ENCODE measurements at places on chromosomes 7 and 10.

DNA sequence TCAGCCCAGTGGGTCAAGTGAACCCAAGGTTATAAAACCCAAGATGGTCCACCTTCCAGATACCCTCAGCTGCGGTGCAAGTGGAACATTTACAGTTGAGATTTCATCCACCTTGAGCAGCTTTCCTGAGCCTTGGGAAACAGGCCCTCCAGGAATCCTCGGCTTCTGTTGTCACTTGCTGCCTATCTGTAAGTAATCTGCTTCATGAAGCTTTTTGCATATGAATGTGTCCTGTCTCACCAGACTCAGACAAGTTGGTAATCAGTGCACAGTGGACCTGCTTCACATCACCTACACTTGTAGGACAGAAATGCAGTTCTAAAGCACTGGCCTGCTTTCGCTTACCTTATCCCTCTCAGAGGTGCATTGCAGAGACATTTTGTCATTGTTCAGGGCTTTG, 80.3 kb downstream of the FAM185A start:
- no peak for DNase-seq

DNA sequence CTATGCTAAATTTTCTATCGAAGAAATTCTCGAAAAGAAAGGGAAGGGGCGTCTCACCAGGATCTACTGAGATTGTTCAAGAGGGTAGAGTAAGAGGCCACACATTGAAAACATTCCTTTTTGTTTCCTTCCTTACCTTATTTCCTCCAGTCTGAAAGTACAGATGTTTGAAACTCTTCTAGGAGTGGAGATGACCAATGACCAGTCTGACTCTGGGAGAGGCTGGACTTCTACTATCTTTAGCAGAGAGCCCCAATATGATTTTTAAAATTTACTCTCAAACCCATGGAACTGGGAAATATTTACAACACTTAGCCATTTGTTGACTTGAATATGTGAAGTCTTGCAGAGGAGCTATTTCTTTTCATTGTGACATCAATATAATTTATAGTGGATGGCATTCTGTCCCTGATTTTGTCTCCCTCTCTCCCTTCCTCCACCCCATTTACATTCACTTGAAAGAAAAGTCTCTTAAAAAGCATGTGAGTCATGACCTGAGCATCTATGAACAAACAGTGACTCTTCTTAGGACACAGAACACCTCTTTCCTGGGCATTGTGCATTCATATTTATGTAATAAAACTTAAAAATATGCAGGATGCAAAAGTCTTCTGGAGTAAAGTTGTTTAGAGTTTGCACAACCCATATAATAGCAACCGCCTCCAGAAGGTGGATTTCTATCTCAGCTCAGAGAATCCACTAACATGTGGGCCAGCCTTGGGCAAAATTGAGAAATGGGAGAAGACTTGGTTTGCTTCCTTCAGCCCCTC, 31.2 kb upstream of the BMPER start:
- DNase-seq, result no peak

DNA sequence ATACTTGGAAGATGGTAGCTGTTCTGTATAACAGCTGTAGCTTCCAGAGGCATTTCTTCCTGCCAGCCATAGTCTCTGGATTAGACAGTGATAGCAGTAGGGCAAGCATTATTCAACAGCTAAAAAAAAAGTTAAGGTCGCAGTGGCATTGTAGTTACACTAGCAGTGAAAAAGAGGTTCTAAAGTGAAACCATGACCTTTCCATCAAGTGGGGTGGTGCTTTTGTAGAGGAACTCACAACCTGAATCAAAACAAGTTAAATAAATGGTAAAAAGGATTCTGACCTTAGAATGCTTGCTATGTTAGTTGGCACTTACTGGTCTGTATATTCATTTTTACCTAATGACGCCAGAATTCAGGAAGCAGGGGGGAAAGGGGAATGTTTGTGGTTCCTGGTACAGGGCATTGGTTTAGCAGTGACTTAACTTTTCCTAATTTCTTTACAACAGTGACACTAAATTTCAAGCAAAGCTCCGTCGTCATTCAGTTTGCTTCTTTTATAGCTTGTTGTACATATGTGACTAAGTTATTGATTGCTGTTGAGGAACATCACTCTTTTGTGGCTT, 55.0 kb downstream of the GBF1 start:
- DNase-seq, result no peak

DNA sequence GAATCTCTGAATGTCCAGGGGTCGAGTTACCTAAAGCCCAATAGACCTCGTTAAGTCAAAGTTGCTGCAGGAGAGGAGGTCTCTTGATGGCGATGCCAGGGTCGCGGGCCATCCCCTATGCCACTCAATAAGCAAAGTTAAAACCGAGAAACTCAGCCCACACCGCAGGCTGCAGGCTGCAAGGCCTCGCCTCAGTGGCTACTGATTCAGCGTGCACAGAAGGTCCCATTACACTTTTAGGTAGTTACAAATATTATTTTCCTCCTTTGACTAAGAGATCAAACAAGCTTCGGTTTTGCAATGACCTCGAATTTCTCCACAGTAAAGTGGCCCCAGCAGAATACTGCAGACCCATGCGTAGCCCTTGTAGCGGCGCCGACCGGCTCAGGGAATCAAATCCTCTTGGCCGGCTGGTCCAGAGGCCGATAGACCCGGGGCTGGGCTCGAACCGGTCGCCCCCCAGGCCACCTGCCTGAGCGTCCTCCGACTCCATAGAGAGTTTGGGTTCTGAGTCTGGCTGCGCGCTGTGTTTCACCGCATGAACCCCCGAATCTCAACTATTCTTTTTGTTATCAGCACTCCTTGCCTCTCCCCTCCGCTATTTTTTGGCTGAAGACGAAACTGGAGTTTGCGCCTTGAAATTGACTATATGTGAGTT, 2.3 kb downstream of the C1QL3 start:
- DNase-seq, result no peak

- no peak for DNase-seq
These were observed 10.8 kb upstream of the ZNF862 start for GRCh38 chr7:149827089-149827981.
